Suppressor macrophage treated with lipopolysaccharide for 1 hour (primary cell): ENCODE measurements at places on chromosomes 4 and X.
A peak's percentile ranks its signal among the peaks of the same experiment; 100 is the strongest.

DNA sequence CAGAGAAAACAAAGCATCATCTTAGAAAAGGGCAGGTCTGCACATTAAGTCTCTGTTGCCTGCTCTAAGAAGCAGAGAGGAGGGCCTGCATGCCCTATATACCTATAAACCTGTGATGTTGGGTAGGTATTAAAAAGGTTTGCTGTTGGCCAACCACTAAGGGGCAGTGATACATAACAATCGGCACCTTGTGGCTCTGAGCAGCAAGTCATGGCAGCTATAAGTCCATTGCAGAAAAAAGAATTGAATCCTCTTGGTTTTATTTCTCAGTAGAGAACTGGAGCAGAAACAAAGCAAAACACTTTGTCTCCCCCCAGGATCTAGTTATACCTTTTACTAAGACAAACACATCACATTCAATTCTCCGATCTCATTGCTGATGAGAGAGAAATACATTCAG is 1364.4 kb downstream of the STIM2 start:
- no peak for DNase-seq

DNA sequence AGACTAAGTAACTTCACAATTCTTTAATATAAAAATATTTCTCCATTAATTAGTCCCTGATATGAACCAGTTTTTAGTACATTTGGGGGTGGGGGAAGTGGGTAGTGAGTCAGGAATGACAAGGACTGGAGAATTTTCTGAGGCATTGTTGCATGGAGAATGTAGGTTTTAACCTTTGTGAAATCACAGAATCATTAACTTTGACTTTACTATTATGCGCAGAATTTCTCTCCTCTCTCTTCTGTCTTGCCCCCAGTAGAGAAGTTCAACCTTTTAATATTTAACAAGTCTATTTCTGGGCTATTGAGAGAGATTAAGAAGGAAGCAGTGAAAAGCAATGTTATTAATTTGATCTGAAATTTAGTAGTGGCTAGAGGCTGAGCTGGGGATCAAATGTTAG is 597.0 kb downstream of the PCDH18 start:
- DNase-seq: no peak

- DNase-seq: no peak
These were observed 72.7 kb downstream of the MTMR1 start for GRCh38 chrX:150765782-150766350.

GRCh38 chr4:151583157-151583914 is 174.4 kb downstream of the FHIP1A start:
- no peak for DNase-seq

DNA sequence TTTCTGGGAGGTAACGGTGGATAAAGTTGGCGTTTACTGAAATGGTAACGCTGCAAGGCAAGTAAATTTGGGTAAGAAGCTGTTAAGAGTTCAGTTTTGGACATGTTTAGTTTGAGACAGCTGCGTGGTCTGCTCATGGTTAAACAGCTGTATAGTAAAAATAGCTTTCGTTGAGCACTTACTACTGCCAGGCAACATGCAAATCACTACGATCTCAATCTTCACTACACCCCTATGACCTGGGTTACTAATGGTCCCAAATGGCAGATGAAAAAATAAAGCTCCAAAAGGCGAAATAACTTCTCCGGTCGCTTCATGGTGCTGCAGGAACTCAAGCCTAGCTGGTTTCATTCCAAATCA is 22.2 kb downstream of the FABP2 start:
- no peak for DNase-seq

DNA sequence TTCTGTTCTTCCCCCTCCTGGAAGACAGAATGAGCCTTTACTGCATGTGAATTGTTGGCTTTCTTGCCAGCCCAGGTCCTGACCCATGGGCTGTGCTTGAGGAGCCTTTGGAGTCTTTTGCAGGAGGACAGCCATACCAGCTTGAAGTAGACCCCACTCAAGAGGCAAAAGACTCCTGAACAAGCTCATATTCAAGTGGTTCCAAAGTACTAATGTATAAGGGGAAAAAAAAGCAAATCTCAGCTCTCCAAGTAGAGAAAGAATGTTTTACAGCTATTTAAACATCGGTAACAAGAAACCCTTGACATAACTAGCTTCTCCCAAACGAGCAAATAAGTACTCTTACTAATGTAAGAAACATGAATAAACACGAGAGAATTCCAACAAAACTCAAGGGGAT is 174.9 kb upstream of the MXRA5 start:
- no peak for DNase-seq

- no peak for DNase-seq
These were observed 12.3 kb downstream of the TBCK start for GRCh38 chr4:106303548-106304281.

DNA sequence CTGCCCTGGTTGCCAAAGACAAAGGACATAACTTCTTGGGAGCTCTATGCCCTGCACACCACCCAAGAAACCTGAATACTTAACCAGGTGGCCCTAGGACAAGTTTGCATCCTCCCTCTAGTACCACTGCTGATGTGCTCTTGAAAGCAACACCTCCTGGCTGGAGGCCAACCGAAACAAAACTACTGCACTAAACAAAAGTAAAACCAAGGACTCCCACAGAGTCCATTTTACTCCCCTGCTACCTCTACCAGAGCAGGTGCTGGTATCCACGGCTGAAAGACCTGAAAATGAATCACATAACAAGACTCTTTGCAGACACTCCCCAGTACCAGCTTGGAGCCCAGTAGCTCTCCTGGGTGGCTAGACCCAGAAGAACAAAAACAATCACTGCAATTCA is 941.8 kb downstream of the RAPGEF2 start:
- no peak for DNase-seq

GRCh38 chrX:65406532-65406931 is 128.1 kb downstream of the LAS1L start:
- DNase-seq: peak; percentile 32

DNA sequence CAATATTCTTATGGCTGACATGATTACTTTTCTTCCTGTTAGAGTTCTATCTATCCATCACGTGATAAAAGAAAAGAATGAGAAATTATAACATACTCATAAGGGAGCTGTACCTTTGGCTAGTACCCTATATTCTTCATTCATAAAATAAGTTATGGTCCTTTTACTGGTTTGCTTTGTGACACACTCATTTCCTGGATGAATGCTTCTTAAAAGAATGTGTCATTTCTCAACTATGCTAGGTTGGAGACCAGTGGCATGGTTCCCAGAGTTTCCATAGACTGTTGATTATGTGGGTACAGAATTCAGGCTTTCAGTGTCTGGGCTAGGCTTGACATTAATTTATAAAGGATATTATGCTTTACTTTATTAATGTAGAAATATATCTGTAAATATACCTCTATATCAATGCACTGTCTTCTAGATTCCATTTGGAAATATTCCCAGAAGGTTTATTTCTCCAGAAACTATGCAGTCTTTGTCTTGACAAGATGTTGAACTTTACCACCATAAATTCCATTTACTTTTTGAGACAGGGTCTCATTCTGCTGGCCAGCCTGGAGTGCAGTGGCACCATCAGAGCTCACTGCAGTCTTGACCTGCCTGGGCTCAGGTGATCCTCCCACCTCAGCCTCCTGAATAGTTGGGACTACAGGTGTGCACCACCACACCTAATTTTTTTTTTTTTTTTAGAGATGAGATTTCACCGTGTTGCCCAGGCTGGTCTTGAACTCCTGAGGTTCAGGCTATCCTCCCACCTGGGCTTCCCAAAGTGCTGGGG is 23.8 kb downstream of the NUDT6 start:
- DNase-seq: no peak

DNA sequence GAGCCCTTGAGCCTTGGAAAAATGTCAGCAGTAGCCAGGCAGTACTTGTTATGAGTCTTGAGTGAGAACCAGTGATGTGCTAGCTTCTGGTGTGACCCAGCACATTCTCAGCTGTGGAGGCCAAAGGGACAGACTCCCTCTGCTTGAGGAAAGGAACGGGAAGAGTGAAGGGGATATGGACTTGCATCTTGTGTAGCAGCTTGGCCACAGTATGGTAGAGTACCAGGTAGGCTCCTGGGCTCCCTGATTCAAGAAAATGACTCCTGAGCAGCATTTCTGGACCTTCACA is 1601.9 kb upstream of the ADGRL3 start:
- DNase-seq: no peak

GRCh38 chr4:80471756-80472155 is 136.2 kb downstream of the CFAP299 start:
- DNase-seq: no peak

- DNase-seq: no peak
These were observed 221.3 kb downstream of the GPAT3 start for GRCh38 chr4:83757121-83757621.

- DNase-seq: no peak
These were observed 20.0 kb upstream of the PRRG3 start for GRCh38 chrX:151675121-151675746.

DNA sequence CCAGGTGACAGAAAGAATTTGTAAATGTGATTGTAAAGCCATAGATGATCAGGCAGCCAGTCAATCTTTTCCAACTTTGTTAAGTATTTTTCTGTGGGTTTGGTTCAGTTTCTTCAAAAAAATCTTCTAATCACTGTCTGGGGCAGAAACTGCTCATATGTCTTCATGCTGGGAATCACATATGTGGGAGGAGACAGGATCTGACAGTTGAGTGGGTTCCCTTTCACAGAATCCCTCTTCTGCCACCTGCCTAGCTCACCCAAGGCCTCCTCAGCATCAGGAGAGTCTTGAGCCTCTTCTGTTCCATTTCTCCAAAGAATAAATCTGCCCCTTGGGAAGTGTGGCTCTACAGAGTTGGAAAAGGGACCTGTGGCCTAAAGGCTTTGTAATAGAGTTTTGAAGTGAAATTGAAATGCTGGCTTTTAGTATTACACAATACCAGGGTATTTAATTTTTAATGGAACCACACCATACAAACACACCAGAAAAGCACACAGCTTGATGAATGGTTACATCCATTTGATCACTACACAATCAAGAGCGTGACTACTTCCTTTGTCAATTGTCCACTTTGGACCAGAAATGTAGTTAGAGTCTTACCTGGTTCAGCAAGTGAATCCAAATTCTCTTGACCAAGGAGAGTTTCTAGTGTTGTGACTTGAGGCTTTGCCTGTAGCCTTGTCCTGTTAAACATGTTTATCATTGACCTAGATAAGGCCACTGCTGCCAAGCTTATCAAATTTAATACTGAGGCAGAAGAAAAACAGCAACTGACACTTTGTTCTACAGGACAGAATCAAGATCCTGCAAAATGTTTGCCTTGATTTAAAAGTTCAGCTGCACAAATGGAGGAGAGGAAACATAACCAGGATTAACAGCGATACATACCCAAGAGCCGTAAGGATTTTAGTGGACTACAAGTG is 20.4 kb downstream of the MSMO1 start:
- no peak for DNase-seq

GRCh38 chr4:40995850-40996249 is 218.5 kb downstream of the APBB2 start:
- no peak for DNase-seq

DNA sequence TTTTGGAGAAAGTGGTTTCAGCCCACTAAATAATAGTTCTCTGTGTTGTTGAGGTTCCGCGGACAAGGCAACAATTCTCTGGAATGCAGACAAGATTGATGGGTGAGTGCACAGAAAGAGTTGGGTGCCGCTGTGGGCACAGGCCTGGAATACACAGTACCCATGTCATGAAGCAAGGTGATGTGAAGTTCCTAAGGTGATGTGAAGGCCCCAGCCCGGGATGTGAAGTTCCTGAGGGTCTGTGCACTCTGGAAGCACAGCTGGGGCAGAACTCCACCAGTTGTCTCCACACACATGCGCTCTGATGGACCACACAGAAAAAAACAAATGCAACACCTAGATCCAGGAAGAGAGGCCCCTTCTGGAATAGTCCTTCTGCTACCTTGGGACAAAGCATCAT is 86.6 kb upstream of the BMPR1B start:
- DNase-seq: no peak

DNA sequence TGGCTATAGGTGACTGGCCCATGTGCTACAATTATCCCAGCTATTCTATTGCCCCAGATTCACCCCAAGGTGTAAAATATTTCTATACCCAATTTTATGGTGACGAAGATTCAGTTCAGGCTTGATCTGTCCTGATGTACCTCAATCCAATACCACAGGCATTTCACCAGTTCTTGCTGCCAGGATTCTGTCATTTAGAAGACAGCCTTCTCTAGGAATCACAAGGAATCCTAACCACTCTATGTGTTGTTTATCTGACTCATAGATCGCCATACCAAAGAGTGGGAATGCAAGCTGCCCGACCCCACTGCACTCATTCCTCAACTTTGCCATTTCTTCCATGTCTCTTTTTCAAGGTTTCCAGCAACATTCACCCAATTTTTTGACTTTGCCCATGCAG is 355.0 kb upstream of the EMCN start:
- no peak for DNase-seq

DNA sequence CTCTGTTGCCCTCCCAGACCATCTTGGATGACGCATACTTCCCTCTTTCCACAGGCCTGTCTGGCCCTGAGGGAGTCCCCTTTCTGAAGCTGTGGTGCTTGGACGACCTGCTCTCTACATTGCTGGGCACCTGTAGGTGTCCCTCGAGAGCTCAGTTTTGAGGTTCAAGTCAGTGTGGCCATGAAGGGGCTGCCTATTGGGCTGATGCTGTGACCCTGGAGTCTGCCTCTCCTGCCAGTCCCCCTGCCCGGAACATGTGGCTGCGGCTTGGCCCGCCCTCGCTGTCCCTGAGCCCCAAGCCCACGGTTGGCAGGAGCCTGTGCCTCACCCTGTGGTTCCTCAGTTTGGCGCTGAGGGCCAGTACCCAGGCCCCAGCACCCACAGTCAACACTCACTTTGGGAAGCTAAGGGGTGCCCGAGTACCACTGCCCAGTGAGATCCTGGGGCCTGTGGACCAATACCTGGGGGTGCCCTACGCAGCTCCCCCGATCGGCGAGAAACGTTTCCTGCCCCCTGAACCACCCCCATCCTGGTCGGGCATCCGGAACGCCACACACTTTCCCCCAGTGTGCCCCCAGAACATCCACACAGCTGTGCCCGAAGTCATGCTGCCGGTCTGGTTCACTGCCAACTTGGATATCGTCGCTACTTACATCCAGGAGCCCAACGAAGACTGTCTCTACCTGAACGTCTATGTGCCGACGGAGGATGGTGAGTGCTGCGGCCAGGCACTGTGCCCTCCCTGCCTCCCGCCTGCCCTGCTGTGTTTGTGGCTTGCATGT is 3.0 kb downstream of the NLGN3 start:
- peak; percentile 20 for DNase-seq

DNA sequence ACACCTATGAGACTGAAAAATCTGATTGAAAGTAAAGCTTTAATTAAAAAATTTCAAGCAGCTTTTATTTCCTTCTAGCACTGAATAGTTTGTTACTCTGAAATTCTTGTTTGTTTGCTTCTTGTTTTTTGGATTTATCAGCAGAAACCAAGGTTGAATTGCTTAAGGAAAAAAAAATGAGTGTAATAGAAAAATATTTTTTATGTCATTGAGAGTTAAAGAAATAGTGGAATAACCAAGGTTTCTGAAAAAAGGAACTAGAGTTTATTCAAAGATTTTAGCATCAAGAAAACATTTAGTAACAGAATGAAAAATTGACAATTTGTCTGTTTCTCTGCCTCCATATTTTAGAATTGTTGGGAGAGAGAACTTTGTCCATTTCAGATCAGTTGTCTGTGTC is 1852.2 kb downstream of the PCDH7 start:
- DNase-seq: no peak

- no peak for DNase-seq
These were observed 81.1 kb downstream of the HADH start for GRCh38 chr4:108070775-108071174.

- peak; percentile 62 for DNase-seq
These were observed 87.0 kb downstream of the ANXA3 start for GRCh38 chr4:78638337-78639172.
